ENCODE measurements at places on chromosomes 2 and 18.

GRCh38 chr2:126506786-126507185, 149.2 kb upstream of the GYPC start:
- DNase-seq, result no peak

DNA sequence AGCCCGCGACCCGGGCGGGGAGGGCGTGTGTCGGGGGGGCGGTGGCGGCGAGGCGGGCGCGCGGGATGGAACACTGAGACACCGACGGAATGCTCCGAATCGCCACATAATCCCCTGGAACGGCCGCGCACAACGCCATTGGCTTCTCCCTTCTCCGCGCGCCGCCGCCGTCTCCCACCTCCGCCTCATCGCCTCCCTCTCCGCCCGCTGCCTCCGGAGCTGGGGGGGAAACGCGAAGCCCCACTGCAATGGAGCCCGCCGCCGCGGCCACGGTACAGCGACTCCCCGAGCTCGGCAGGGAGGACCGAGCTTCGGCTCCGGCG, at the start of gene PHLPP1:
Gene PHLPP1 (plus strand): TSS at position 106 of the 323 bp plus-strand sequence. CDS start 143 bp downstream, at position 249.
- DNase-seq, result no peak

- DNase-seq, result no peak
Observed at GRCh38 chr2:115684345-115684744, 1241.9 kb downstream of the DPP10 start.

DNA sequence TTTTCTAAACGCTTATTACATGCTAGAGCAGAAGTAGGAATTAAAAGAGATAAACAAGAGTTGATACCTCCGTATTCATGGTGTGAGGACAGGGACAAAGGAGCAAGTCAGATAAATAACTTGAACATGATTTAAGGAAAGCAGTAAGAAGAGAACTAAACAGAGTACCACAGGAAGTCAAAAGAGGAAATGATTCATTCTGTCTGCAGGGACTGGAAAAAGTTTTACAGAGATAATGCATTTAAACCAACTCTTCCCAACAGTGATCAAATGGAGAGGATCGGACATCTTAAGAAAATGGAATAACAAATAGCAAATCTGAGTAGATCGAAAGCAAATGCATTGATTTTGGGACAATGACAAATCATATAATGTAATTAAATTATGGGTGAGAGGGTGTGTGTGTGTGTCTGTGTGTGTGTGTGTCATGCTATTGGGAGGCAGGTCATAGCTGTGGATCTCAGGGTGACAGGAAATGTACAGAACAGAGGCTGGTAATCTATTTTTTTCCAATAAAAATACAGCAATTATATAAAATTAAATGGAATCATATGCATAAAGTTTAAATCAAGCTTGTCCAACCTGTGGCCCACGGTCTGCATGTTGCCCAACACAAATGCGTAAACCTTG, 113.4 kb downstream of the MC4R start:
- peak; percentile 3 for DNase-seq

DNA sequence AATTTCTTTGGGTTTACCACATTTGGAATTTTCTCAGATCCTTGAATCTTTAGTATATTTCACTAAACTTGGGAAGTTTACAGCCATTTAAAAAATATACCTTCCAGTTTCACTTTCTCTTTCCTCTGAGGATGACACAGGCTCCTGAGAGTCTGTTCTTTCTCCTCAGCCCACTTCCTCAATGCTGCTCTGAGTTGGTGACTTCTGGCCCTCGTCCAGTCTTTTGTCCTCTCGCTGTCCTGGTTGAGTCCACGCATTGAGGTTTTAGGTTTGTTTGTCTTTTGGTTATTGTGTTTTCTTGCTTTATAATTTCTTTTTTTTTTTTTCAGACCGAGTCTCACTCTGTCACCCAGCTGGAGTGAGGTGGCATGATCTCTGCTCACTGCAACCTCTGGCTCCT, 40.7 kb upstream of the GALR1 start:
- peak; percentile 57 for DNase-seq

DNA sequence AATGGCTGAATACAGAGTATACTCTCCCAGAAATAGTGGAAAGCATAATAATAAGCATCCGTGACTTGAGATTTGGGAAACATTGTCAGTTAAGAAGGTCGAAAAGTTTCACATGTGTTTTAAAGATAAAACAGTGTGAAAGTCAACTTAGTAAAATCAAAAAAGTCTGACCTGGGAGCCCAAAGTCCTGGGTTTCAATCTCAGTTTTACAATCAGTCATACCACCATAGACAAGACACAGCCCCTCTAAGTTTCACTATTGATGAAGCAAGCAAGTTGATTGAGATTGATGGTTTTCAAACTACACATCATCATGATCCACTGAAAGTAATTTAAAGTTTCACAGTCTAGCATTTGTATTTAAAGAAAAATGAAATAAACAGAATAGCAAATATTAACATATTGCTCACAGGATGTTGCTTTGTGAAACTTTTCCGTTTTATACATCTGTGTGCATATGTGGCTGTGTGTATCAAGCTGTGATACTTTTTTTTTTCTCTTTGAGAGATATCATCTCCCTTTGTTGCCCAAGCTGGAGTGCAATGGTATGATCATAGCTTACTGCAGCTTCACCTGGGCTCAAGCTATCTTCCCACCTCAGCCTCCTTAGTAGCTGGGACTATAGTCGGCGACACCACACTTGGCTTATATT, 71.1 kb downstream of the PIK3C3 start:
- no peak for DNase-seq

- DNase-seq, result no peak
Observed at GRCh38 chr2:43021791-43022509, 204.5 kb downstream of the ZFP36L2 start.

DNA sequence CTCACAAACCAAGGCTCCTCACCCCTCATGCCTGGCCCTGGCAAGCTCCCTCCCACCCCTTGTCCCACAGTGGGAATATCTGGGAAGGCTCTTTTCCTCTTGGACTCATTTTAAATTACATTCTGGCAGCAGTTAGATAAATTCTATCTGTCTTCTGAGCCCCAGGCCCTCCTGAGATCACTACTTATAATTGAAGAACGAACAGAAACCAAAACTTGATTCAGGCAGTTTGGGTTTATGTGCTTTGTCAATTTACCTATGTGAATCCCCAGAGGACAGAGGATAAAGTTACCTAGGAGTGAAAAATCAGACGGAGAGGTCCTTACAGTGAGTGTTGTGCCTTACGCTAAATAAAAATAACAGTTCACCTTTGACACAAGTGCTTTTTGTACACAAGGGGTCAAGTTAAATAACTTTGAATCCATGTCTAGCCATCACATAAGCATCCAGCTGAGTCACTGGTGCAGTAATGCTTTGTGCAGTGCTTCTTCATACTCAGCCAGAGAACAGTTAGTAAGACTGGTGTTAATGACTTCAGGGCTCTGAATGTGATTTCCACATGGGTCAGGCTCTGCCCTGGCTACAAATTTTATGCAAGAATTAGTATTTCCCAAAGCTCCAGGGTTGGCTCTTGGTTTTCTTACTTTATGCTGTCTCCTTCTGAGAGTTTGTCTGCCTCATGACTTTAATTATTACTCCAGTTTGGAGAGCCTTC, 329.3 kb downstream of the INSIG2 start:
- peak; percentile 39 for DNase-seq

DNA sequence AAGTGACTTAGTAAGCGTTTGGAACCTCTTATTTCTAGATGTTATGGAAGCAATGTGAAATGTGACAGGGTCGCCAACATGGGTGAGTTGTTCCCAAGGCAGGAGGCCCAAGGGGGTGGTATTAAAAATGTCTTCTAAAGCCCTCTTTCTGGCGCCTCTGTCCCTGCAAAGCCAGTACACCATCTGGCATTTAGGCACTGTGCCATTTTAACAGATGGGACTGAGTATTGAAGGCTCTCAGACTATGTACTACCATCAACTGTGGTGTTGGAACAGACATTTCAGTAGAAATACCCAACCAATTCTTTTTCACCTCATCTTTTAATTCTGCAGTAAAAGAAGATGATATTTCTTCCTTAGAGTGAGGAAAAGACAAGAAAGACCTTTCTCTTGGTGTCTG, 384.5 kb upstream of the MMADHC start:
- DNase-seq, result no peak

- peak; percentile 5 for DNase-seq
Observed at GRCh38 chr2:31511376-31511775, 69.4 kb downstream of the SRD5A2 start.

Measured in fibroblast of the aortic adventitia (primary cell).